Mesothelial cell of epicardium (in vitro differentiated cells): ENCODE measurements at places on chromosomes 13 and 19.

DNA sequence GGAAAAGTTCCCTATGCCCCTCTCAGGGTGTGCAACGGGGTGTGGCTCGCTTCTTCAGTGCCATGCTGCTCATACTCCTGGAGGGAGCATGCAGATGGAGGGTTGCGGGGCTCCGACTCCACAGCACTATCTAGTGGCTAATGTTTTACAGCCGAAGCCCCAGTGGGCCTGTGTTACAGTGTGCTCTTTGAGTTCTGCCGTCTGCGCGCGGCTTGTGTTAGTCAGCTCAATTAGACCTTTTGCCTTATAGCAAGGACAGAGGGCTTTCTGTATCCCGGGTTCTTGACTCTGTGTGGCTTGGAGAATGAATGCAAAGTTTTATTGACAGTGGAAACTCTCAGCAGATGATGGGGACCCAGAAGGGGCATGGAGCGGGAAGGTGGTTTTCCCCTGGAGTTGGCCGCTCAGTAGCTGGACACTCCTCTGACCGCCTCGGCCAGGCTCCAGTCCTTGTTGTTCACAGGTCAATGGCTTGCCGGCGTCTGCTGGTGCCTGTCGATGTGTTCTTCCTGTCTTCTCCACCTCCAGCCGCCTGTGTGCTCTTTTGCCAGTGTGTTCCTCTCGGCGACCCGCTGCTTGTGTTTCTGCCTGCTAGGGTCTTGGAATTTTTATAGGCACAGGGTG lies 383.4 kb downstream of the LMO7 start:
- no peak for DNase-seq

- no peak for DNase-seq
Observed at GRCh38 chr19:15252398-15253018, 20.3 kb upstream of the EPHX3 start.

- DNase-seq: no peak
Observed at GRCh38 chr13:29935309-29935981, 85.0 kb upstream of the UBL3 start.

GRCh38 chr13:68851026-68851425 lies 1256.6 kb upstream of the ATXN8OS start:
- no peak for DNase-seq

DNA sequence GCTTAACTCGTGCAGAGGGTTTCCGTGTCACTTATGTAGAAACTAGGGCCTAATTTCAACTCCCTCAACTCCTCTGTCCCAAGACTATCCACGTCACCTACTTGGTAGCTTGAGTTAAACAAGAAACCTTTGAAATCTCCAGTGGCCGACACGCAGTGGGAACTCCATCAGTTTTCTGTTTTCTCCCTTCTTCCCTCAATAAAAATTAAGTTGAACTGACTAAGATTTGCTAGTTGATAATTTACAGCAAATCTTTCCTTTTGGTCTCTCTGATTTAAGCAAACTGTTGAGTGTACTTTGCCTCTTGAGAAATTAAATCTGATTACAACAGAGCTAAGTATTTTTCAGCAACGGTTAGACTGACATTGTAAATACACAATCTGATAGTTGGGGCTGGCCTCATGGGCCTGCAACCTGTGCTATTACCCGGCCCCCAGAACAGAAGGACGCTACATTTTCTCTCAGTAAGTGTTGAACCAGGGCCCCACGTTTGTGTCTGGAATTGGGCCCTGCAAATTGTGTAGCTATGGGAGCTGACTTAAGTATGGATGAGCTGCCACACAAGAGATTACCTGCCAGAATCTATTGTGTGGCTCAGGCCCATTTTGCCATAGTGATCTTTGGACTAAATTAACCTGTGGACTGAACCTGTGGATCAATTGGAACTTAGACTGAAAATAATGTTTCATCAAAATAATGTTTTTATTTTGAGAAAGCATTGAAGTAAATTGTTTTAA lies 708 bp upstream of the ESD start:
- DNase-seq: no peak

- no peak for DNase-seq
Observed at GRCh38 chr13:84571264-84571663, 689.0 kb upstream of the SLITRK1 start.

DNA sequence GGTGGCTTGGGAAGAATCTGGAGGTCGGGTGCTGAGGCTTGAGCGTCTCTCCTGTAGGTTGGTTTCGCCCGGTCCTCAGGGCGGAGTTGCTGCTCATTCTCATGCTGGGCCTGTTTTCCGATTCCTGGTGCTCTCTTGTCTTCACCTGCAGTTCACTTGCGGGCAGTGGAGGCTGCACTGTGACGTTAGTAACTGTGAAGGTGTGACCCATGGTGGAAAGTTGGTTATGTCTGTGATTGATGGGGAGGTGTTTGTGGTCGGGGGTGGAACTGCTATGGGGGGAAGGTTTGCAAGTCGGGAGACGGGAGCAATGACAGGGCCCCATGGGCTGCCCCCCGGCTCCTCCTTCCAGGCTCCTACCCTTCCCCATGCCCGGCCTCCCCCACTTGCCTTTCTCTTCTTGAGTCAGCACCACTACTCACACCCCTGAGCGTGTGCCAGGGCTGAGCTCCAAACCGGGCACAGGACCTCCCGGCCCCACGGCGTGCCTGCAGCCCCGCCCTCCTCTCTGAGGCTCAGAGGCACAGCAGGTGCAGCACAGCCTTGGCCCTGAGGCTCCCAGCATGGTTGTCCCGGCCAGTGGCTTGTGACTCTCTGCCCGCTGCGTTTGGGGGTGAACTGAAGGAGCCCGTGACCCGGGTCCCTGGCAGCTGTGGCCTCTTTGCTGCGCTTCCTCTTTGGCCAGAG lies 79.1 kb downstream of the ATP11A start:
- no peak for DNase-seq

GRCh38 chr13:59638404-59638803 lies 525.3 kb downstream of the DIAPH3 start:
- no peak for DNase-seq

DNA sequence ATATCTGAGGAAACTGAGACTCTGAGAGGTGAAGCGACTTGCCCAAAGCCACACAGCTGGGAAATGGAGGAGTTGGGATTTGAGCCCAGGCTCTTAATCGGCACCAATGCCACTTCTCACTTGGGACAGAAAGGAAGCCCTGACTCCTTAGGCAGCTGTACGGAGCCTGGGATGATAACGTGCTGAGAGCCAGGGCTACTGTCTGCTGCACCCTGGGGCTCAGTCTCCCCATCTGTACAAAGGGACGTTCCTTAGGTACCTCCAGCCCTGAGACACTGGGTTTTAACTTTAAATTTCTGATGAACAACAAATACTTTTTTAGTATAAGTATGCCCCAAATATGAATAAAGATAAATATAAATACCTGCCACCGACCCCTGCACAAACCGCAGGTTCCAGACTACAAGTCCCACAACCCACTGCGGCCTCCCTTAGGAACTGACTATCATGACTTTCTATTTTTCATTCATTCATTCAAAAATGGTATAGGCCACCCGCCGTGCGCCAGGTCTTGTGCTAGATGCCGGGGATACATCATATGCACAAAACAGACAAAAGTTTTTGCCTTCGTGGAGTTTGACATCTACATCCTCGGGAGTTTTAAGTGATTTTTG lies 776 bp upstream of the NCLN start:
- no peak for DNase-seq

GRCh38 chr13:41059456-41060081 lies 1.7 kb upstream of the WBP4 start:
- no peak for DNase-seq

GRCh38 chr19:10535613-10536012 lies 8.1 kb upstream of the ATG4D start:
- DNase-seq: no peak

DNA sequence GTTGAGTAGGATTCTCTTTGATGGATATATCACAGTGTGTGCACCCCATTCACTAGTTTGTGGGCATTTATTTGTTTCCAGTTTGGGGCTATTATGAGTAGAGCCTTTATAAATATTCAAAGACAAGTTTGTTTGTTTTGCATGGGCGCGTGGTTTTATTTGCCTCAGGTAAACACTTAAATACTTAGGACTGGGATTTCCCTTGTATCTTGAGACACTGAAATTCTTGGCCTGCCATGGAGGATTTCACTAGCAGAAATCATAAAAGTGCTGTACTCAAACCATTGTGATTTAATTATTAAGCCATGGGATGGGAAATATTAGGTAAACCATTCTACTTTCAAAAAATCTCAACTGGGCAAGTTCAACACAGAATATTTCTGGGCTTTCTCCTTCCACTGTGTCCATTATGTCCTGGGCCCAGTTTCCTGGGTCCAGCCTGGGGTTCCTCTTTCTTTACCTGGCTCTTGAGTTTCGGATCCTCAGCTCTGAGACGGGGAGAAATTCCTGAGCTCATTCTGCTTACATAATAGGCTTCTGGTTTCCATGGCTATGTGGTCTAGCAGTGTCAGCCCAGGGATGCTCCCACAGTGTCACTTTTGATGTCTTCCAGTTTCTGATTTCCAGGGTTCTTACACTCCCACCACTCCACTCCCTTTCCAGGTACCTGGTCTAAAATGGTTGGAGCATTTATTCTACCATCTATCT lies 14.4 kb downstream of the MYO16 start:
- DNase-seq: no peak

DNA sequence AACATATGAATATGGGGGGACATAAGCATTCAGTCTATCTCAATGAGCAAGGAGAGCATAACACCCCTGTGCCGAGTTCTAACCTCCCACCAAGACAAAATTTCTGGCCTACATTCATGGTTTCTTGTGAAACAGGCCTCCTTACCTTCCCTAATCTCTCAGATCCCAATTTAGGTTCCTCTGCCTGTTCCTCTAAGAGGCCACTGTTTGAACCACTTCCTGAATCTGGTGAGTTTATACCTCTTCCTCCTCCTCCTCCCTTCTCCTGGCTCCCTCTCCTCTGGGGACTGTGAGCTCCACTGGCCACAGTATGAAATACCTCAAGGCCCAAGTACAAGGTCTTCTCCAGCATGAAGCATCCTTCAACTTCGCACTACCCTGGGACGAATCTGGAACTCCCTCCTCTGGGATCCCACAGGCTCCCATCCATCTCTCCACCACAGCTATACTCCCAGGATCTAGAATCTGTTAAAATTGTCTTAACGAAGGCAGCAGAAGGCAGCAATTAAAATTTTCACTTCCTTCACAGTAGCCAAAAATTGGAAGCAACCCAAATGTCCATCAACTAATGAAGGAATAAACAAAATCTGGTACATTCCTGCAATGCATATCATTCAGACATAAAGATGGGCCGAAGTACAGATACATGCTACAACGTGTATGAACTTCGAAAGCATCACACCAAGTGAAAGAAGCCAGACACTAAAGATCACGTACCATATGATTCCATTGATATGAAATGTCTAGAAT lies 7.8 kb upstream of the SIGLECL1 start:
- DNase-seq: no peak

GRCh38 chr19:51821921-51822320 lies 27.0 kb downstream of the FPR3 start:
- no peak for DNase-seq

DNA sequence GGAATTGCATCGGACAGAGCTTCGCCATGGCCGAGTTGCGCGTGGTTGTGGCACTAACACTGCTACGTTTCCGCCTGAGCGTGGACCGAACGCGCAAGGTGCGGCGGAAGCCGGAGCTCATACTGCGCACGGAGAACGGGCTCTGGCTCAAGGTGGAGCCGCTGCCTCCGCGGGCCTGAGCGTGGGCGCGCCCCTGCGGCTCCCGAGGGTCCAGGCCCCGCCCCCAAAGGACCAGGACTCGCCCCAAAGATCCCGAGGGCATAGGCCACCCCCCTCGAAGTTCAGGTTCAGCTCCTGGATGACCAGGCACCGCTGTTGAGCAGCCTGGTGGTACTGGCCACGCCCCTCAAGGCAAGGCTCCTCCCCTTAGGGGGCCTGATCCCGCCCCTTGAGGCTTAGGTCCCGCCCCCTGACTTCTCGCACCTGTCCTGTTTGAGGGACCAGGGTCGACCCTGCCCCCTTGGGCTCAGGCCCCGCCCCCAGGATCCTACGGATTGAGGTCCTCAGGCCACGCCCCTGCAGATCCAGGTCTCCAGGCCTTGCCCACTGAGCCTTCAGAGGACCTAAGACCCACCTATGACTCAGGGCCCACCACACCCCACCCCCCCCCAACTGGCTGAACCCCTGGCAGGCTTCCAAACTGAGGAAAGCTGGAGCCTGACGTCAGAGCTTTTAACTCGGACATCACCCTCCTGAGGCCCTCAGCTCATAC lies 43.1 kb downstream of the CYP4F22 start:
- DNase-seq: no peak

GRCh38 chr19:7467009-7467989 lies 21.5 kb downstream of the PEX11G start:
- DNase-seq: no peak

DNA sequence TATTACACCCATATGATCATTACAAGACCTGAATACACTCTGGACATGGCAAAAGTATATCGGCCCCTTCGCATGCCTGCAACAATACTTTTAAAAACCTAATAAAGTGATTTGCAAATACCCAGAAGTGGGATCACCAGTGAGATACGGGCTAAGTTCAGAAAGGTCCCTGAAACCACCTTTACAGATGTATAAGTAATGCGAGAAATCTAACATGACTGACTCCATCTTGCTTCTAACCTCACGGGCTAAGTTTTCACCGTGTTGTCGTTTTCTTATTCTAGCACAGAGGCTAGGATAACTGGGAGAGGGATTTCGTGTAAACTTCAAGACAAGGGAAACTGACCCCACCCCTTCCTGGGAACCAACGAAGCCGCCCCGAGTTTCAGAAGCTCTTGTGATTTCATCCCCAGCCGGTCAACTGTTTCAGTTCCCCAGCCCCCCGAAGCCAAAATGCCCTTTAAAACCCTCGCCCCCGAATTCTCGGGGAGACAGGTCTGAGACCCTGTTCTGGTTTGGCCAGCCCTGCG lies 703 bp downstream of the NEK3 start:
- no peak for DNase-seq

DNA sequence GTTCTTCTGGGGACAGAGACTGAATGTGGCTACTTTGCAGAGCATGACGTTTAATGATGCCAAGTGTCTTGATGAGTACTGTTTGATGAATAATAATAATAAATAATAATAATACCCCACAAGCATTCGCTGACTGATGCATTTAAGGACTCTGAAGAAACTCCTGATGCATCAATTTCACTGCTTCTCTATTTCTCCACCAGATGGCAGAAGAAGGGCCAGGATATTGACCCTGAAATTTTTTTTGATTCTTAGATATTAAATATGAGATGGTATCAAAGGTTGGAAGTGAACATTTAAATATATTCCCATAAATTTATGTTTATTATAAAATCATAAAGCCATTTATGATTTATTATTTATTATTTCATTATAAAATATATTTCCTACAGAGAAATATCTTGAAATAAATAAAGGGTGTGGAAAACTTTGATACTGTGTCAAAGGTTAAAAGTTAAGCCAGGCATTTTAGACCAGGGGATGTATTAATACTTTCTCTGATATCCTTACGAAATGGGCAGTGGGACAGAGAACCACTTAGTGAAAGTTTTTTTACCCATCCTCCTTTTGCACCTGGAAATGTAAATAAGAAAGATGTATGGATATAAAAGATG lies 170.9 kb downstream of the LACC1 start:
- DNase-seq: no peak

DNA sequence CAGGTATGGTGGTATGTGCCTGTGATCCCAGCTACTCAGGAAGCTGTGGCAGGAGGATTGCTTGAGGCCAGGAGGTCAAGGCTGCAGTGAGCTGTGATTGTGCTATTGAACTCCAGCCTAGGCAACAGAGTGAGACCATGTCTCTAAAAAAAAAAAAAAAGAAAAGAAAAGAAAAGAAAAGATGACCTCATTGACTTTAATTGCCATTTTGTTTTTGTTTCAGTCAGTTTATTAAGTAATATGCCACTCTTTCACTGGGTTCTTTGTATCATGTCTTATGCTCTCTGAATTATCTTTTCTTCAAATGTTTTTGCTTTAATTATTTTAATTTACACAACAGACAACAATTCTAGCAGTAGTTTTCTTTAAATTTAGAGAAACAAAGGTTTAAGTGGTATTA lies 293.8 kb downstream of the TSHZ3 start:
- no peak for DNase-seq
